ENCODE measurements at places on chromosomes 3 and 15. TPM values are rescaled to one million over a fixed set of nuclear protein-coding genes. Genes with fewer than 3 reads are reported as not detected.

The VIPR1 gene
- 5.8 TPM for total RNA-seq

The RARRES1 gene
- total RNA-seq, result 264 TPM

The CAMP gene
- 2.0 TPM for total RNA-seq

The GOLGA8H gene
- total RNA-seq, result 4.9 TPM

The ISG20 gene
- total RNA-seq, result 20.2 TPM

The SLC22A13 gene
- 0.98 TPM for total RNA-seq

The SST gene
- not detected for total RNA-seq

All from sciatic nerve (tissue), 2 donors.